AG04449 (cell line): ENCODE measurements at places on chromosomes 12 and 14.

DNA sequence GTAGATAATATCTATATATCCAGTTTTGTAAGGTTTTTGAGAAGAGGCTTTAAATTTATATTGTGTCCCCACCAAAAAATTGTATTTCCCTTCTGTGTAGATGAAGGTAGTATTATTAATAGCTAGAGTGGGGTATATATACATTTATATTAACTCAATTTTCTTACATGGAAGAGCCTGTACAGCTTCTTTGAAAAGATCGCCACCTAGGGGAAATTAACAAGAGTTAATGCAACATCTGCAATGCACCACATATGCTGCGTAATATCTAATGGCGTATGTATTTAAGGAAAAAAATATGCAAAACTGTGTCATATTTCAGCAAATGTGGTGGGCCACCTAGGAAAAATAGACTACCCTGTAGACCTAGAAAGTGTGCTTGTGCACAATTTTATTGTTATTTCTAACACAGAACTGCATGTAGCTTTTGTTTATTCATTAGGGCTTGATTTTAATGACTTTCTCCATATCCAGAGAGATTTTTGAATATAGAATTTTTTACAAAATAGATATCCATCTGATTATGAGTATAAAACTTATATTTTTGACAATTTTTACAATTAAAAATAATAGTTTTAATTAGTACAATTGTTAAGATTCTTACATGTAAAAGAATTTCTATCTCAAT is 14.0 kb downstream of the CCER1 start:
- no peak for DNase-seq

DNA sequence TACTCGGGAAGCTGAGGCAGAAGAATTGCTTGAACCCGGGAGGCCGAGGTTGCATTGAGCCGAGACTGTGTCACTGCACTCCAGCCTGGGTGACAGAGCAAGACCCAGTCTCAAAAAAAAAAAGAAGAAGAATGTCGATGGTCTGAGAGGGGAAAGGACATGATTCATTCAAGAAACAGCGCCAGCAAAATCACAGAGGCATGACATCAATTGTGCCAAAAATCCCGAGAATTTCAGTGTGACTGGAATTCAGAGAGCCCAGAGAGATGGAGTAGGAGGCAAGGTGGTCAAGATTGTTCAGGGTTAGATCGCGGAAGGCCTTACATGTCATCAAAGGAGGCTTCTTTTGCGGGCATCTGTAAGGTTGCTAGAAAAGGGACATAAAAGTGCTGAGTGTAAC is 483.3 kb downstream of the VRK1 start:
- no peak for DNase-seq

DNA sequence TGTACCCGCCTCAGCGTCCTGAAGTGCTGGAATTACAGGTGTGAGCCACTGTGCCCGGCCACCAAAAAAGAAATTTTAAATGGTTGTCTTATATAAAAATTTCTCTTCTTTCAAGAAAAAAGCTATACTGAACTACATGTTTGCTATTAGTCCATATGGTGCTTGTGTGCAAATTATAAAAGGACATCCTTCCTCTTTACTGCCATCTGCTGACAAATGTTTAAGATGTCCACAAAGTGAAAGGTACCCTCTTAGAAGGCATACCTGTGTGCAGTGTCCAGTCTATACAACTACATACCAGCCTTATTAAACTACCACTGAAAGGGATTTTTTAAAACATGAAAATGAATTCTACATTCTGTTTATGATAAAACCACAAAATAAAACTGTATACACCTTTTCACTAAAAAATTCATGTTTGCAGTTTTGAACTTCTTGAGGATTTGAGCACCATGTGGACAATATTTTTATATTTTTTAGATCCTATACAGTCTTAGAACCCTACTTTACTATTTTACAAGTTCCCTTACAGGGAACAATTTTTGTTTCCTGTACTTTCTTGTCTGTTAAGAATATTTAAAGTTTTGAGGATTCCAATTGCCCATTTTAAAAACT is 32.8 kb upstream of the TOMM20L start:
- no peak for DNase-seq

DNA sequence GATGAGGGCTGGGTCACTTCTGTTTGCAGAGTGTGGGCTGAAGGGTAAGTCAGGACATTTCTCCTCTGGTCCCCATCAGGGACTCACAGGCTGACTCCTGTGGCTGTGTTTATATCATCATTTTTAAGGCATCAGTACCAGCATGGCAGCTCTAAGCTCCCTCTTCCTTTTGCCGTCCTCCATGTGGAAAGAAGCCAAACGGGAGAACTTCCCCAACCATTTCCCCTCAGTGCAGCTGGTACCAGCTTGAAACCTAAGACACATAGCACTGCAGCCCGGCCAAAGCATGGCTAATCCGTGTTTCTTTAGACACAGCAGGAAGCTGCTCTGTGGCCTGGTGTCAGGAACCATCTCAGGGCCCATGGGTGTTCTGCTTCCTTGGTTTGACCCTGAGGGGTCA is 31.9 kb upstream of the ATP2A2 start:
- no peak for DNase-seq

DNA sequence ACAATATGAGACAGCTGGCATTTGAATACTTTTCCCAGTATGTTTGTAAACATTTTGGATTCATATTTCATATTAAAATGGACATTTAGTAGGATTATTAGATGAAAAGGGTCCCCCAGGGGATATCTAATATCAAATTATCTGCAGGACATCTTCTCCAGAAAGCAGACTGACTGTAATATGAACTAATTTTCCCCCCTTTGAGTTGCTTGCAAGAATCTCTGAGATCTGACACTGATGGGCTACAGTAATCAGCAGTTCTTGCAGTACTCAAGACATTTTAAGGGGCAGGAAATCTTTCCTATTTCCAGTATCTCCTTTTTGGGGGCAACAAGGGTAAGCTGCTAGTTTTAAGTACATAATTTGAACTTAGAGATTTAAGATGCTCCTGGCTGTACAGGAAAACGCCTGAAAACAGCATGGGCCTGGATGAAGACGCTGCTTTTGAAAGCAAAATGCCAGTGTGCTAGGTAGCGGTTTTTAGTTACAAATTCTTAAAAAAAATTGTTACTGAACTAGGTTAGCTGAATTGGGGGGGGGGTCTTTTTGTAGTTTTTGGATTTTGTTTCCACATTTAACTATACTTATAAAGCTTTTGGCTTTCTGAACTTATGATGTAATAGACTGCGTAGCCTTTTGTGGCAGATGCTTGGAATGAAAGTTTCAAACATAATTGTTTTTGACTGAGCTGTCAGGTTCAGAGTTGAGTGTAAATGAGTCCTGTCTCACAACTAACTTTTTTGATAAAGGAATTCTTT is 2.2 kb downstream of the FRMD6 start:
- no peak for DNase-seq

DNA sequence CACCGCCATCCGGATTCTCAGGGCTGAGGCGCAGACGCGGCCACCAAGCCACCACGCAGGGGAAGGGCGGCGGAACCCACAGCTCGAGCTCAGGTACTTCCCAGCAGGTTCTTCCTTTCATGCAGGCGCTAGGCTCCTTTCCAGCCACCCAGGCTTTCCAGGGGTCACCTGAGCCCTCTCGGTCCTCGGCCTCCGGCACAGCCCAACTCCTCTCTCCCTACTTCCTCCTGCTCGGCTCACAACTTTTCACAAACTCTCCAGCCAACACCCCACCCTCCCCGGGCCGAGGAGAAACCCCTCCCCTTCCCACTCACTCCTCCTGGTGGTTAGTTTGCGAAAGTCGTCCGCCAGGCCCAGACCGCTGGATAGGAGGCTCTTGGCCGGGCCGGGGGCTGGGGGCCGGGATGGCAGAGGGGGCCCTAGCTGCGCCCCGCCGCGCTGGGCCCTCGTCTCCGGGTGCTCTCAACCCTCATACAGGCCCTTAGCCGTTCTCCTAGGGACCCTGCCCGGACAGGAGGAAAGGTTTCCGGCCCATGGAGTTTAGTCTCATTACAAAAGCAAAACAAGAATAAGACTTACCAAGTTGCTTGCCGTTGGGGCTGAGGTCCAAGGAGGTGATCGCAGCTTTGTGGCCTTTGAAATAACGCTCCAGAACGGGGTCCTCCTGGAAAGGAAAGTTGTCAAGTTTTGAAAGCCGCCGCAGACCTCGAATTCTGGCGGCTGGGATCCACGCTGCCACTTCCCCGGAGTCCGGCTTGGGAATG is at the start of gene GALNT4:
GALNT4 (minus strand) TSS at position 256 of the 764 bp plus-strand sequence; CDS start at position 9, 247 bp downstream.
- DNase-seq: peak; percentile 40

DNA sequence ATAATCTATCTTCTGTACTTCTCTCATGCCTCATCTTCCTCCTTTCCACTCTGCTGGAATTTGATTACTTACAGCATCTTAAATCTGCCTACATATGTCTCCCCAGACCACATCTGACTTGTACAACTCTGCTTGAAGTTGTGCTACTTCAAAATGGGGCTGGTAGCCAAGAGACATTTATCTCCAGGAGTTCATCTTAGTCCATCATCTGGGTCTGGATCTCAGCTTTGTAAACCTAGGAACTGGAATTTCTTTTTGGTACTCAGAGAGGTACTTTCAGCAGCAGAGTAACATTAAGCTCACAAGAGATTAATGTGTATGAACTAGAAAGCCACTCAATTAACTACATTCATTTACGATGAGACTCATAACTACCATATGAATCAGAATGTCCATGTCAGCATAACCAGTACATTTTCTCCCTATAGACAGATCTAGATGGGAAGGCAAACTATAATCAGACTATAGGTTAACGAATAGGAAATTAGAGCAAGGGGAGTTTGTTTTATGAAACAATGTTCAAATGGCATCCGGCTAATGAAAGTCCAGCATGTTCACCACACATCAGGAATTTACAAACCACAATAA is 178.8 kb downstream of the CEP128 start:
- no peak for DNase-seq
